ENCODE measurements at places on chromosomes 1 and 21.

- no peak for DNase-seq
Measured at GRCh38 chr1:149995927-149996326, 14.6 kb downstream of the OTUD7B start.

GRCh38 chr1:23530747-23531561, at the start of gene E2F2:
Gene E2F2, minus strand, starts transcription at chr1:23531233. Its CDS starts 440 bp downstream, at chr1:23530793.
- peak; percentile 62 for DNase-seq

GRCh38 chr1:23149114-23149513, 19.5 kb downstream of the LUZP1 start:
- DNase-seq, result no peak

DNA sequence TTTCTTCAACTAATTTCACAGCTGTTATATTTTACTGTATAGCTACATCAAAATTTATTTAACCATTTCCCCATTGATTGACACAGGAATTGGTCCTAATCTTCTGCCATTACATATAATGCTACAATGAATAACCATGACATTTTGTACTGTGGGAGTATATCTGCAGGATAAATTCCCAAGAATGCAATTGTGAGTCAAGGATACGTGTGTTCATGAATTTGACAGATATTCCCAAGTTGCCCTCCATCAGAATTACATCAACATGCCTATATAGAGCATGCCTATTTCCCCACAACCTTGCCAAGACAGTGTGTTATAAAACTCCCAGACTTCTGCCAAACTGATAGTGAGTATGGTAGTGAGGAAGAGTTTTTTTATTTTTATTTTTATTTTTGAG, 2.7 kb upstream of the TIE1 start:
- no peak for DNase-seq

- no peak for DNase-seq
Measured at GRCh38 chr1:219027146-219027673, 146.5 kb upstream of the LYPLAL1 start.

DNA sequence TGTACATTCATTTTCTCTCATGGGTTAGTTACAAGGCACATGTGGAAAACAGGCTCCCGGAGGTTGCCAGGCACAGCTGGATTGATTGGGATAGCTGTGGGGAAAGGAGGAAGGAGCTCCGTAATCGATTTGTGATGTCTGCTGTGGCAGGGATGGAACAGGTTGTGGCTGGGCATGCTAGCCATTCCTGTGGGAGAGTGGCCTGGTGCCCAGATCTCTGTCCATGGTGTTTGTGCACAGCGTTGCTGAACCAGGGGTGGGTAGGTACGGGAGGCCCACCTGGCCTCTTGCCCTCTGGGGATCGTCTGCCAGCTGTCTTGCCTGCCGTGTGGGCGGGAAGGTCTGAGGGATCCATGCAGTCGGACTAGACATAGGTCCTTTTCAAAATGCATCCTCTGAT, 302.8 kb upstream of the VAMP3 start:
- DNase-seq, result no peak

DNA sequence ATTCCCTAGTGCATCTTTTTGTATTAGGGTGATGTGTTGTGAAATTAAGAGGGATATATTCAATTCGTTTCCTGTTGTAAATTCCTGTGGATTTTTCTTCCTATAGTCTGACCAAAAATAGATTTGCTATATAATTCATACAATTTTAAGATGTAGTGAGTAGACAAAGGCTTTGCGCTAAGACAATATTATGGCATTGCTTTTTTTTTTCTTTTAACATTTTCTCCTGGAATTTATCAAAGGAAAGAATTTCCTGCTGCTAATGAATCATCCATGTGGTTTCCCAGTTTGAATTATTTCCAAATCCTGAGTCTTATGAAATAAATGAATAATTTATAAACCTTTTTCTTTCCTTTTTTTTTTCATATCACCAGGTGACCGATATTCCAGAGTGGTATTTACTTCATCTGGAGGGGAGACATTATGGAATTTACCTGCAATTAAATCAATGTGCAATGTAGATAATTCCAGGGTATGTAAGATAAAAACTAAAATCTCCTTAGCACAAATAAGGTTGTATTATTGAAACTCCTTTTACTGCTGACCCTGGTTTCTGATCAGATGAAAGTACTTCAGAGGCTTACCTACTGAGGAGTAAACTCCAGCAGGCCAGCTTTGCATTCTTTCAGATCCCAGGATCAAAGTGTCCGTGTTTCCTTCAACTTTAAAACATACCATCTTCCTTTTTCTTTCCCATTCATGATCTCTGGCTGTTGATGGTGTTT, 148.4 kb downstream of the TLR5 start:
- no peak for DNase-seq

GRCh38 chr1:23619299-23620188, 60.2 kb upstream of the ID3 start:
- peak; percentile 81 for DNase-seq

DNA sequence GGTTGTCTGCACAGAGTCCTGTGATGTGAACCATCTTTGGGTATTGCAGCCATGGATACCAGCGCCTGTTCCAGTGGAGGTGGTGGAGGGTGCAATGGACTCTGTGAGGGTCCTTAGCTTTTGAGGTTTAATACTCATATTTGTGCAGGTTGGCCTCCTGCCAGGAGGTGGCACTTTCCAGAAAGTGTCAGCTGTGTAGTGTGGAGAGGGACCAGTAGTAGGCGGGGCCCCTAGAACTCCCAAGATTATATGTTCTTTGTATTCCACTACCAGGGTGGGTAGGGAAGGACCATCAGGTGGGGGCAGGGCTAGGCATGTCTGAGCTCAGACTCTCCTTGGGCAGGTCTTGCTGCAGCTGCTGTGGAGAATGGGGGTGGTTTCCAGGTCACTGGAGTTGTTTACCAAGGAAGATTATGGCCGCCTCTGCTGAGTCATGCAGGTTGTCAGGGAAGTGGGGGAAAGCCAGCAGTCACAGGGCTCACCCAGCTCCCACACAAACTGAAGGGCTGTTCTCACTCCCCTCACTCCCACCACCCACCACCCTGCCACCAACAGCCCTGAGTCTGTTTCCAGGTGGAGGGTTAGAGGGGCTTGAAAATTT, 31.2 kb upstream of the ZNF678 start:
- no peak for DNase-seq

GRCh38 chr1:193019442-193020026, 39.6 kb downstream of the UCHL5 start:
- DNase-seq, result no peak

GRCh38 chr1:18632218-18632588, 1.6 kb downstream of the PAX7 start:
- no peak for DNase-seq

GRCh38 chr1:209398313-209398991, 185.1 kb upstream of the CAMK1G start:
- no peak for DNase-seq

- DNase-seq, result no peak
Measured at GRCh38 chr1:155145491-155145890, 5.2 kb upstream of the DPM3 start.

- no peak for DNase-seq
Measured at GRCh38 chr1:240508950-240509349, 103.0 kb downstream of the GREM2 start.

- no peak for DNase-seq
Measured at GRCh38 chr1:48251323-48251722, 28.8 kb downstream of the SLC5A9 start.

- DNase-seq, result no peak
Measured at GRCh38 chr21:41369105-41369919, 7.5 kb downstream of the MX2 start.

- DNase-seq, result no peak
Measured at GRCh38 chr1:193013707-193014106, 45.5 kb downstream of the UCHL5 start.

DNA sequence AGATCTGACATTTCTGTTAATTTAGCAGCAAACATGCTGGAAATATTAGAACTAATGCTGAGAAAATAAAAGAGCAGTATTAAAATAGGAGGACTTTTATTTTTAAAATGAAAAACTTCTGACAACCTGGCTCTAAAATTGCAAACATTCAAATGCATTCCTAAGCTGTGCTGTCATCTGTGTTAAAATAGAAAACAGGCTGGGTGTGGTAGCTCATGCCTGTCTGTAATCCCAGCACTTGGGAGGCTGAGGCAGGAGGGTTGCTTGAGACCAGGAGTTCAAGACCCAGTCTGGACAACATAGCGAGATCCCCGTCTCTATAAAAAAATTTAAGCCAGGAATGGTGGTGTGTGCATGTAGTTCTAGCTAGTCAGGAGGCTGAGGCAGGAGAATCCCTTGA, 44.6 kb downstream of the MIGA1 start:
- DNase-seq, result no peak

GRCh38 chr1:247385283-247385682, 30.7 kb upstream of the NLRP3 start:
- no peak for DNase-seq

GRCh38 chr1:80919426-80919825, 881.3 kb upstream of the ADGRL2 start:
- DNase-seq, result no peak

DNA sequence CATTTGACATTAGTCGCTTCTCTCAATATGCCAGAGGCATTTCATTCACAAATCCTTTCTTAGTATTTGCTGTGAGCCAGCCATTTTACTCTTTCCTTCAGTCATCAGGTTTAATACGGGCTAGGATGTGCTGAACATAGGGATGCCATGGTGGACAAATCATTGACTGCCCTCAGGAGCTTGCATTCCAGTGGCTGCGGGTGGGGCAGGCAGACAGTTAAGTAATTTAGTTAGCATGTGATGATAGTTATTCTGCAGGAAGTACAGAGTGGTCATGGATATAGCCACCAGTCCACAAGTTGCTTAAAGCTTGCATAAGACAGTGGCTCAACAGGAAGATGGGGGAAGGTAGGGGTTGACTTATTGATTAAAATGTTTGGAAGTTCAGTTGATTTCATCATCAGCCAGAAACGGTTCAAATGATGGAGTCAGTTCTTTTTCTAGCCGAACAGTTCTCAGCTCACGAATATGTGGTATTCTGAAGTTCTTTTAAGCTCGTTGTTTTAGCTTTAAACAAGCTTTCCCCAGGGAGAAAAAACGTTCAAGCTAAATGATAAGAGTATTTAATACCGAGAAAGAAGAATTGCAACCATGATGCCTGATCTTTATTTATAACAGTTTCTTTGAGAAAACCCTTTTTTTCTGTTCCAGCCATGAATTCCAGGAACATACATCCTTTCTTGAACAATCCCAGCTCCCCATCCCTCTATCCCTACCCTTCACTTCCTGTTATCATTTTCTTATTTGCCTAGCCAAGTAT, 1.4 kb downstream of the SLC22A15 start:
- DNase-seq, result no peak

DNA sequence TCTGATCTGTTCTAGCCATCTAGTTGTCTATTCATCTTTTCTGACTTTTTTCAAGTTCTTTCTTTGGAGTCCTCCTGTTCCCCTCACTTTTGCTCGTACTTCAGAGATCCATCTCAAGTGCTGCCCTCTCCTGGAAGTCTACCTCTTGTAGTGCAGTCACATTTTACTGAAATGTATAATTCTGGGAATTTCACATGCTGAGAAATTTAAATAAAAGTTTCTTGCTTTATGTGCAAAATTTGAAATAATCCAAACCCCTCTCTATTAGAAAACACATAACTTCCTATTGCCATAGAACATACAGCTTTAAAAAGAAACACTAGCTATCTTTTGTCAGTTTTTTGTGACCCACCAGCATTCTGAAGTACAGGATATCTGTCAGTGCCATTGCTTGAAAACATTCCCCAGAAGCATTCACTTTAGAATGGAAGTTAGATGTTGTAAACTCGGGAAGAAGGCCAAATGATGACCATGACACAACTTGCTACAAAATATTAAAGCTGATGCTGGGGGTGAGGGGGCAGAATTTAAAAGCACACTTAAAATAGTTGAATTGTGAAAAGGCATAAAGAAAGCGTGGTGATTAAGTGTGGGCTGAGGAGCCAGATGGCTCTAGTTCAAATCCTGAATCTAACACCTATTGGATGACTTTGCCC, 22.0 kb downstream of the RLF start:
- no peak for DNase-seq

DNA sequence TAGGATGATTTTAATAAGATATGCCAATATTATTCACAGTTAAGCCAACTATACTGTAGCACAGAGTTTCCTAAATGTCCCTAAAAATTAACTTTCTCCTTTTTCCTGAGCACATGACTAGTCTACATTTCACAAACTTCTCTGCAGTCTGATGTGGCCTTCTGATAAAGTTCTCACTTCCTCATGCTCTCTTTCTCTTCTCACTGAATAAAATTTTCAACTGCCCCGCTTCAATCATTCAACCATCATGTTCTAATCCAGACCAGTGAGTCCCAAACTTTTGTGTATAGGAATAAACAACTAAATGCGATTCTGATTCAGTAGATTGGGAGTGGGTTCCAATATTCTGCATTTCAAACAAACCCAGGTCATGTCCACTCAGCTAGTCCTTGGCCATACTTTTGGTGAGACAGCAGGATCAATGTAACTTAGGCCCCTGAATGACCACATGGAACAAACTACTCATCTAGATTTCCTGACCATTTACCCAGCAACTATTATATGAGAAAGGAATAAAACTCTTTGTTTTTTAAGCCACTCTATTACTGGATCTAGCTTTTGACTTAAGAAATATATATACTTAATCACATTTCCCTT, 20.1 kb downstream of the TUT4 start:
- no peak for DNase-seq

DNA sequence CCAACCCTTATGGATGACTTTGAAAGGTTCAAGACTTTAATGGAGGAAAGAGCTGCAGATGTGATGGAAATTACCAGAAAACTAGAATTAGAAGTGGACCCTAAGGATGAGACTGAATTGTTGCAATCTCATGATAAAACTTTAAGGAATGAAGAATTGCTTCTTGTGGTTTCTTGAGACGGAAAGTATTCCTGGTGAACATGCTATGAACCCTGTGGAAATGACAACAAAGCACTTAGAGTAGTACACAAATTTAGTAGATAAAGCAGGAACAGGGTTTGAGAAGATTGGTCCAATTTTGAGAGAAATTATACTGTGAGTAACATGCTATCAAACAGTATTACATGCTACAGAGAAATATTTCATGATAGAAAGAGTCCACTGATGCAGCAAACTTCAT, 215.4 kb downstream of the OMA1 start:
- DNase-seq, result no peak

- no peak for DNase-seq
Measured at GRCh38 chr1:232274236-232274855, 355.6 kb downstream of the SIPA1L2 start.

- DNase-seq, result no peak
Measured at GRCh38 chr1:210394281-210394821, 65.6 kb downstream of the HHAT start.

DNA sequence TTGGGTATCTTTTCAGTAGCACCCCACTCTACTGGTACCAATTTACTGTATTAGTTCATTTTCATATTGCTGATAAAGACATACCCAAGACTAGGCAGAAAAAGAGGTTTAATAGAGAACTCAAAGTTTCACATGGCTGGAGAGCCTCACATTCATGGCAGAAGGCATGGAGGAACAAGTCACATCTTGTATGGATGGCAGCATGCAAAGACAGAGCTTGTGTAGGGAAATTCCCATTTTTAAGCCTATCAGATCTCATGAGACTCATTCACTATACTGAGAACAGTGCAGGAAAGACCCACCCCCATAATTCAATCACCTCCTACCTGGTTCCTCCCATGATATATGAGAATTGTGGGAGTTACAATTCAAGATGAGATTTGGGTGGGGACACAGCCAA, 878.6 kb upstream of the ADGRL4 start:
- no peak for DNase-seq

- DNase-seq, result no peak
Measured at GRCh38 chr1:207519505-207520399, 23.8 kb downstream of the CR1 start.

Data from activated T-cell treated with anti-CD3 and anti-CD28 coated beads for 4 hours (primary cell).